ENCODE measurements at places on chromosomes 12 and 14.
A peak's percentile ranks its signal among the peaks of the same experiment; 100 is the strongest.

GRCh38 chr14:89212386-89213235, 204.4 kb downstream of the FOXN3 start:
- no peak for DNase-seq

DNA sequence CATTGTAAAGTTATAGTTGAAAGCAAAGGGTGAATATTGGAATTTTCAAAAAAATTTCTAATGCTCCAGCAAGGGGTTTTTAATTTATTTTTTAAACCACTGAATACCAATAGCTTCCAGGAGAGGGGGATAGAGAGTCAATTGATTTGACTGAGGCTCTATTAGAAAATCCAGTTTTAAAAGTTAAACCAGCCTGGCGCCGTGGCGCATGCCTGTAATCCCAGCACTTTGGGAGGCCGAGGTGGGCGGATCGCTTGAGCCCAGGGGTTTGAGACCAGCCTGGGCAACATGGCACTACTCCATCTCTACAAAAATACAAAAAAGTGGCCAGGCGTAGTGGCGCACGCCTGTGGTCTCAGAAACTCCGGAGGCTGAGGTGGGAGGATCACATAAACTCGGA, 150.1 kb downstream of the SLC38A4 start:
- peak; percentile 40 for DNase-seq

GRCh38 chr12:51475543-51475942, 50.9 kb downstream of the SLC4A8 start:
- DNase-seq, result no peak

- no peak for DNase-seq
Measured at GRCh38 chr14:51638071-51638944, 13.4 kb upstream of the FRMD6 start.

DNA sequence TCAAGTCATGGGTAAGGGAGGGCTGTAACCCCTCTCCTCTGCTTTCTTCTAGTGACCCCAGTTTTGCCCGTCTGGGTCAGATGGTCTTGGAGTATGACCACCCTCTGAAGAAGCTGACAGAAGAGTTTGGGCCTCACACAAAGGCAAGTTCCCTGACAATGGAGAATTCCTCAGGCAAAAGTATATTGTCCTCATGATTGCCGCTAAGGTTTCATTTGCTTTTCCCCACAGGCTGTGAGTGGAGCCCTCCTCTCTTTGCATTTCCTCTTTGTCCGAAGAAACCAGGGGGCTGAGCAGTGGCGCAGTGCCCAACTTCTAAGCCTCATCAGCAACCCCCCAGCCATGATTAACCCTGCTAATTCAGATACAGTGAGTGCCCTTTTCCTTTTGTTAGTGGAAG, 12.1 kb downstream of the NCKAP1L start:
- DNase-seq, result no peak

- no peak for DNase-seq
Measured at GRCh38 chr12:121580959-121581685, at the start of gene KDM2B. Gene KDM2B, minus strand, starts transcription at chr12:121581023. Its CDS starts 112 bp downstream, at chr12:121580911.

DNA sequence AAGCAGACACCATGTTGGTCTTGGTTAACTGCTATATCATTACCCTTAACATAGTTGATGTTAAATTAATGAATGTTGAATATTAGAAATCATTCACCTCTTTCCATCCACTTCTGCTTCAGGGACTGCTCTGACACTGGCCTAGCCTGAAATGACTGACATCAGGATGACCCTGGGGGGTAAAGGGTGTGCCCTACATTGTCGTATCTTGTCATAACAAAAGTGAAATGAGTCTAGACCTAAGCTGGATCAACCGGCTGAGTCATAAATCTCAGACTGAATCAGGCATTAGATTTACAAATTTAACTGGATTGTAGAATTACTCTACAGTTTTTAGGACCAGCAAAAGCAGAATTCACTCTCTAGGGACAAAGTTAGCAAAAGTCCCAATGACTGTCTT, 35.3 kb downstream of the KICS2 start:
- DNase-seq, result no peak
